ENCODE measurements at places on chromosomes 16 and 17. TPM values are rescaled to one million over a fixed set of nuclear protein-coding genes. Genes with fewer than 3 reads are reported as not detected.

TBC1D3I gene
- 9.5 TPM for polyA plus RNA-seq

FCSK gene
- polyA plus RNA-seq = 20.4 TPM

ITGAX gene
- polyA plus RNA-seq = 7.0 TPM

DNA sequence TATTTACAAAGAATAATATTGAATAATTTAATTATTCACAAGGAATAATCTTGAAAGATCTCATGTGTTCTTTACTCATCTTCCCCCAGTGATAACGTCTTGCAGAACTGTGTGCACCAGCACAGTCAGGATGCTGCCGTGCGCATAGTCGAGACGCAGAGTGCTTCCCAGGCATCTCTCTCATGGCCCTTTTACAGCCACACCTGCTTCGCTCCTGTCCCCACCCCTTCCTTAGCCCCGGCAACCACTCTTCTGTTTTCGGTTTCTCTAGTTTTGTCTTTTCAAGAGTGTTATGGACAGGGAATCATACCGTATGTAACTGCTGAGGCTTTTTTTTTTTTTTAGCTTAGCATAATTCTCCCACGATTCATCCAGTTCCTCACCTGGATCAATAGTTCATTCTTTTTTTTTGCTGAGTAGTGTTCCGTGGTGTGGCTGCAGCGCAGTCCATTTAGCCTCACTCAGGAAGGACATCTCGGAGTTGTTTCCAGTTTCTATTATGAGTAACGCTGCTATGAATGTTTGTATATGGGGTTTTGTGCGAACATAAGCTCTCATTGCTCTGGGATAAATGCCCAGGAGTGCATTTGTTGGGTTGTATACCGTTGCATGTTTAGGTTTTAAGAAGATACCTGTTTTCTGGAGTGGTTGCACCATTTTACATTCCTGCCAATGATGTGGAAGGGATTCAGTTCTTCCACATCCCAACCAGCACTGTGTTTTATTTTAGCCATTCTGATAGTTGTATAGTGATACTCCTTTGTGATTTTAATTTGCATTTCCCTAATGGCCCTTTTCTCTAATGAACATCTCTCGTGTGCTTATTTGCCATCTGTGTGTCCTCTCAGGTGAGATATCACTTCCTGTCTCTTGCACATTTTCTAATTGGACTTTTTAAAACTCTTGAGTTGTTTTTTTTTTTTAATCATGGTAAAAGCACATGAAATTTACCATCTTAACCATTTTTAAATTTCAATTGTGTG, 47.6 kb downstream of the SEC14L1 start:
- peaks cover 10% of the 10 kb centered on the region for H3K4me1 ChIP-seq
- DNase-seq = no peak
- H3K27me3 ChIP-seq = no peaks in the 10 kb centered on the region
- no peak overlapping the region for H3K4me3 ChIP-seq
- H3K27ac ChIP-seq = no peak overlapping the region

DNA sequence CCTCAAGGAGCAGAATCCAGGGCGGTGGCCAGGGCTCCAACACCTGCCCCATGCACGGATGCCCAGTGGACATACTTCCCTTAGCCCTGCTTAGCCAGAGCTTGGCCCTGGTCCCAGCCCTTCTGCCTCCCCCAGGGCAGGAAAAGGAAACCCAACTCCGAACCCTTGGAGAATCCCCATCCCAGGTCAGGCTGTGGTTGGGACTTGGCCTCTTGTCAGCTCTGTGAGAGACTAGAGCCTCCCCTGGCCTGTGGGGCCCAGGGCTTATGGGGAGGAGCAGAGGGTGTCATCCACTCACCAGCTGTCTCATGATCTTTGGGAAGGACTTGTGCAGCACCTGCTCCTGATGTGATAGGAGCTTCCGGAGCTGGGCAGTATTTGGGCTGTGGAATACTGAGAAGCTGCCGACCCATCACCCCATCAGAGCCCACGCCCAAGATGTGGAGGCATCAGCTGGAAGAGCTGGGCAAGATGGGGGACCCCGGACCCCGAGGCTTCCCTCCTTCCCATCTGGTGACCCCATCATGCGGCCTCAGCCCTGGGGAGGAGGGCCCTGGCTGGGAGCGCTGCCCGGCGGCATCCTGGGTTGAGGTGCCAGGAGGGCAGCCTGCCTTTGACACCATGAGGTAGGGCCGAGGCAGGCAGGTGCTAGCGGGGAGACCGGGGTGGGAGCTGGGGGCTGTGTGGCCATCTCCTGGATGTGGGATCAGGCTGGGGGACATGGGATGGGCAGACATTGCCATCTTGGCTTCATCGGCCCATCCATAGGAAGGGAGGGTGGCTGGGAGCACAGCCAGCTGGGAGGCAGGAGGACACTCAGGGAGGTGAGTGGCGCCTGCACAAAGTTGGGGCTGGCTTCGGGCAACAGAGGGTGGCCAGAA, 45.1 kb downstream of the TNFRSF13B start:
- H3K27ac ChIP-seq = no peak overlapping the region
- no peaks in the 10 kb centered on the region for H3K36me3 ChIP-seq
- H3K4me1 ChIP-seq = peaks cover 10% of the 10 kb centered on the region
- H3K27me3 ChIP-seq = no peaks in the 10 kb centered on the region
- H3K4me3 ChIP-seq = no peak overlapping the region
- no peak for DNase-seq

GRCh38 chr16:87145181-87146176, 171.7 kb downstream of the C16orf95 start:
- peaks cover 3% of the 10 kb centered on the region for H3K36me3 ChIP-seq
- no peak for DNase-seq
- H3K27me3 ChIP-seq = no peaks in the 10 kb centered on the region
- peak overlapping the region; percentile 33 for H3K27ac ChIP-seq
- H3K4me1 ChIP-seq = peaks cover 12% of the 10 kb centered on the region

GRCh38 chr16:57301126-57301817, 16.8 kb upstream of the PLLP start:
- no peaks in the 10 kb centered on the region for H3K36me3 ChIP-seq
- H3K4me3 ChIP-seq = peak overlapping the region; percentile 38
- H3K27me3 ChIP-seq = no peaks in the 10 kb centered on the region
- H3K27ac ChIP-seq = peak overlapping the region; percentile 97

DNA sequence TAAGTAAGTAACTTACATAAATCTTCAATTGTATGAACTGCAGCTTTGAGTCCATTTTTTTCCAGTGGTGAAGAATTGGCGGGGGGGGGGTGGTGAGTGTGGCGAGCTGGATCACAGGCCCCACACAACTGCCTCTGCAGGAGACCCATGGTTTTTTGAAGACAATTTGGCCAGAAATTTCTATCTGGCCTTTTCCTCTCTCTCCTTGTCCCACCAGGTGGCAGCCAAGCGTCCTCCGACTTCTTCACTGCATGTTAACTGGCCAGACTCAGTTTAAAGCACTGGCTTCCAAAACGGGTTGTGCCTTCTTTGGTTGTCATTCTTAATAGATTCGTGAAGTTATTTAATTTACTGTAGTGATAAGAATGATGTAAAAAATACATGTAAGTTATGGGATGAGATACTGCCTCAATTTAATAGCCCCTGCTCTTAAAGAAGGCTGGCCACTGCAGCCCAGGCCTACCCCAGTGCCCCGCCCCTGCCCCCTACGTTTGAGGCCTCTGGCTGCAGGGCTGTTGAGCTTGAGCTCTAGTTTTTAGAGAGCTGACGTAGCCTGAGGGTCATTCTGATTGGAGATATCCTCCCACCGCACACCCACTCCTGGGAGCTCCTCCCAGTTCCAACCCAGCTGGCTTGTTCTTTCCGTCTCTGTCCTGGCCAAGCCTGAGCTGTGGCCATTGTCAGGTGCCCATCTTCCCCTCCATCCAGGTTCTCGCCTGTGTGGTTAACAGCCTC, 36.4 kb downstream of the AKAP1 start:
- peaks cover 3% of the 10 kb centered on the region for H3K4me1 ChIP-seq
- H3K27me3 ChIP-seq = no peaks in the 10 kb centered on the region
- peaks cover 51% of the 10 kb centered on the region for H3K36me3 ChIP-seq
- no peak overlapping the region for H3K4me3 ChIP-seq
- H3K27ac ChIP-seq = no peak overlapping the region

DNA sequence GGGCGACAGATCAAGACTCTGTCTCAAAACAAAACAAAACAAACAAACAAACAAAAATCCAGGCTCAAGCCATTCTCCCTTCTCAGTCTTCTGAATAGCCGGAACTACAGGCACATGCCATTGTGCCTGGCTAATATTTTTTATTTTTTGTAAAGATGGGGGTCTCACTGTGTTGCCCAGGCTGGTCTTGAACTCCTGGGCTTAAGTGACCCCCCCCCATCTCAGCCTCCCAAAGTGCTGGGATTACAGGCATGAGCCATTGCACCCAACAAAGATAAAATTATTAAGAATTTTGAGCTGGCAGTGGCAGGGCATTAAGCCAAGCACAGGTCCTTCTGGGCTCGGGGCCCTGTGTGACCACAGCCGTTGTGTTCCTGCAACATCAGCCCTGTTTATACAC, 69.9 kb upstream of the CBX4 start:
- H3K27me3 ChIP-seq = no peaks in the 10 kb centered on the region
- no peak overlapping the region for H3K27ac ChIP-seq
- no peak overlapping the region for H3K4me3 ChIP-seq
- peaks cover 11% of the 10 kb centered on the region for H3K4me1 ChIP-seq

DNA sequence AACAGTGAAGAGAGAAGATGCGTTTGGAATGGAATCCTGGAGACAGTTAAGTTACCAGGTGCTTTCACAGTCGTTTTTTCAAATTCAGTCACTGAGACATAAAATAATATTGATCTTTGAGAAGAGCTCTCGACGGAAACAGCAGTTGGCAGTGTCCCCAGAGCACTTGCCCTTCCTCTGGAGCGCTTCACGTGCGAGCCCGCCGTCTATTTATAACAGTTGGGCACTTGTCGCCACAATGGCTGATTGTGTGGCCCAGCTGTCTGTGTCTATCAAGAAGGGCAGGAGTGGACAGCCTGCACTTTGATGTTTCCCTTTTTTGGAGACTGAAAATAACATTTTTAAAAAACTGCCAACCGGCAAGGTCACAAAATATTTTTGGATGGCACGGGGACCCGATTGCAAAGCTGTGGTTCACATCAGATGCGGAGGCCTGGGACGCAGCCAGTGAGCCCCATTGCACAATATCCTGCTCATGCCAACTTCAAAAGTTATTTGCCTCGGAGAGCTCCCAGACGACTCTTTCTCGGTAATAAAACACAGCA, 62.9 kb downstream of the ADCY9 start:
- H3K36me3 ChIP-seq = no peaks in the 10 kb centered on the region
- peaks cover 3% of the 10 kb centered on the region for H3K27me3 ChIP-seq
- DNase-seq = peak; percentile 76
- no peak overlapping the region for H3K27ac ChIP-seq
- H3K4me3 ChIP-seq = no peak overlapping the region
- peaks cover 24% of the 10 kb centered on the region for H3K4me1 ChIP-seq
